Stimulated activated naive CD4-positive, alpha-beta T cell treated with Interleukin-2 at 50 U/mL for 16 hours (primary cell): ENCODE measurements at places on chromosomes 6 and 20.
A peak's percentile ranks its signal among the peaks of the same experiment; 100 is the strongest.

GRCh38 chr20:25310921-25311728 is 63.2 kb downstream of the PYGB start:
- no peak for DNase-seq

- no peak for DNase-seq
Measured at GRCh38 chr20:62069741-62070216, 4.1 kb upstream of the TAF4 start.

- DNase-seq: no peak
Measured at GRCh38 chr6:119187596-119187995, 109.1 kb upstream of the FAM184A start.

- no peak for DNase-seq
Measured at GRCh38 chr6:100304575-100304974, 160.1 kb downstream of the SIM1 start.

DNA sequence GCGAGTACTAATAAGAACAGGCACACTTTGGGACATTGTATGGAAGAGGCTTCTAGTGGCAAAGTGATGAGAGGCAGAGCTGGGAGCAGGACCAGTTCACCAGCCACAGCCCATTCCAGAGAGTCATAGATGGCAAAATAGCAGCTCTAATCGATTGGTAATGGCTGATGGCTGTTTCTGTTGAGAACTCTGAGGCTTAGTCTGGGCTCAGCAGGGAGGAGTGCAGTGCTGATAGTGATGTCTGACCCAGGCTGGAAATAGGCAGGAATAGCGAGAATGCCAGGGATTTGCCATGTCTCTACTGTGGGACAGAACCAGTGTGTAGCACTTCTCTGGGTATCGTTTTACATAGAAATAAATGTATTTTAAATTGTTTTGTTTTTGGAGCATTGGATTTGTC is 620.0 kb upstream of the FLRT3 start:
- no peak for DNase-seq

GRCh38 chr6:38284802-38285394 is 354.8 kb downstream of the BTBD9 start:
- no peak for DNase-seq

- no peak for DNase-seq
Measured at GRCh38 chr6:170184316-170184715, 106.6 kb downstream of the DLL1 start.

DNA sequence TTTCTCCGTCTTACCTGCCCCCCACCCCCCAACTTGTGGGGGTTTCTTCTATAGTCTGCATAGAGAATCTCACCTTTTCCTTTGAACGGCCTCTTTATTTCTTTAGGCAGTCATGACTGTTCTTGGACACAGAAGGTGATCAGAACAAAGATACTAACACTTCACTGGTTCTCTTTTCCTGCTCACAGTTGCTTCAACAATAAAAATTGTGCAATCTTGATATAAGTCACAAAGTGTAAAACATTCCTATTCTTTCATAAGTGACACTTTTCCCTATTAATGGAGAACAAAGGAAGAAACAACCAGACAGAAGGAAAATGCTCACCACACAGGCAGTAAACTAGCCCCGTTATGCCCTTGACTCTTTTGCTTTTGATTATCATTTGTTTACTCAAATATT is 238.4 kb upstream of the QKI start:
- no peak for DNase-seq

- DNase-seq: no peak
Measured at GRCh38 chr20:31835977-31836852, 9.2 kb downstream of the FOXS1 start.

- DNase-seq: no peak
Measured at GRCh38 chr20:59102841-59103299, 60.3 kb upstream of the PRELID3B start.

- no peak for DNase-seq
Measured at GRCh38 chr20:50957276-50957675, 1.1 kb downstream of the DPM1 start.

- peak; percentile 41 for DNase-seq
Measured at GRCh38 chr20:17617212-17617867, 47.5 kb downstream of the DSTN start.

DNA sequence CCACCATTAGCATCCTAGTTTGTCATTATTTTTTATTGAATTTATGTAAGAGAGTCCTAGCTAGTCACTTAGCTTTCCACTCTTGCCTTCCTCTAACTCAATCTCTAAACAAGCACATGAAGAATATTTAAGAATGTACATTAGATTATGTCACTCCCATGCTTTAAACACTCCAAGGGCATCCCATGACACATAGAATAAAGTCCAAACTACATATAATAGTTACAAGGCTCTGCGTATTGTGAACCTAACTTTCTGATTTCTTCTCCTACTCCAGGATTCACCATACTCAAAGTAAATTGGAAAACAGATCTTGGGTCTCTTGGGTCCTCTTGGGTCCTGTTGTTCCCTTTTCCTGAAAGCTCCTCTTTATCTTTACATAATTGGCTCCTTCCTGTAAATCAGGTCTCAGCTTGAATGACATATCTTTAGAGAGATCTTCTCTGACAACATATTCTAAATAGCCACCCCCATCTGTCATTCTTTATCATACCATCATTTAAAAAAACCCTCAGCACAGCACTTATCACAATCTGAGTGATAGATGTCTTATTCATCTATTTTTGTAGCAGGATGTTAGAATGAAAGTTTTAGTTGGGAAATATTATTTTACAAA is 1042.4 kb upstream of the FLRT3 start:
- DNase-seq: no peak

- no peak for DNase-seq
Measured at GRCh38 chr20:50499938-50500337, 10.2 kb upstream of the PTPN1 start.

DNA sequence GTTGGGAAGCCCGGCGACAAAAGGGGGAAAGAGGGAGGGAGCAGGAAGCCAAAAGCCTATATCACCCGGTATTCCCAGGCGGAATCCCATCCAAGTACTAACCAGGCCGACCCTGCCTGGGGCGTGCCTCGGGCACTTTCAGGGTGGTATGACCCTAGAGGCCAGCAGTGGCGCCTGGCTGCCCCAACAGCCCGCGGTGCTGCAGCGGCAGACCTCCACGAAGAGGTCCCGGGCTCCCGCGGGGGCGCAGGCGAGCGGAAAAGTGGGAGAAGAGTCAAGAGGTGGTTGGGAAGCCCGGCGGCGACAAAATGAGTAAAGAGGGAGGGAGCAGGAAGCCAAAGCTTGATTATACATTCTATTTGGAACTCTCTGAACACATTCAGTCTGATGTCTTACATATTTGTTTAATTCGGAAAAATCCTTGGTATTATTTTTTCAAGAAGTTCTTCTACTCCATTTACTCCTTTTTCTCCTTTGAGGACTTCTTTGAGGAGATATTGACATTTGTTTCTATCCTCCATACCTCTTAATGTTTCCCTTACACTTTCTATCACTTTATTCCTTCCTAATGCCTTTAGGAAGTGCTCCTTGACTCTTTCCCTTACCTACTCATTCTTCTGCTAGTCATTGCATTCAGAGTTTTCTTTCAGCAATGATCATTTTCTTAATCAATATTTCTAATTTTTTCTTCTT is 11.5 kb downstream of the TREML4 start:
- DNase-seq: no peak

GRCh38 chr6:72321788-72322187 is 300.1 kb upstream of the KCNQ5 start:
- DNase-seq: no peak

- no peak for DNase-seq
Measured at GRCh38 chr6:160299559-160299958, 40.9 kb upstream of the SLC22A2 start.

GRCh38 chr6:89859744-89860143 is 30.1 kb downstream of the CASP8AP2 start:
- no peak for DNase-seq

DNA sequence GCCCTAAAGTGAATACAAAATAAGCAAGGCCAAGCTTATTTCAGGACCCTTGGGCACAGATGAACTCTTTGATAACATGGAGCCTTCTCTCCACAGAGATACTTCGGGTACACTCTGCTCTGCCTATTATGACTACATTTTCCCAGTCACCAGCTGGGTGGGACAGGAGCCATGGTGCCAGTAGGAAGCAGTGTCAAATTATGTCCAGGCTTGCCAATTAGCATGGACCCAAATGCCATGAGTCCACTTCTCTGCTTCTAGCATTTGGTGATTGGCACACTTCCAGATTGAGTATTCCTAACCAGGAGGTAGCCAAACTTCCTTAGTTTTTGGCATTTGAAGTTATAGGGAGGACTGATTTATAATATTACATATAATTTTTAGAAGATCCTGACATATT is 513.8 kb upstream of the HTR1E start:
- no peak for DNase-seq

DNA sequence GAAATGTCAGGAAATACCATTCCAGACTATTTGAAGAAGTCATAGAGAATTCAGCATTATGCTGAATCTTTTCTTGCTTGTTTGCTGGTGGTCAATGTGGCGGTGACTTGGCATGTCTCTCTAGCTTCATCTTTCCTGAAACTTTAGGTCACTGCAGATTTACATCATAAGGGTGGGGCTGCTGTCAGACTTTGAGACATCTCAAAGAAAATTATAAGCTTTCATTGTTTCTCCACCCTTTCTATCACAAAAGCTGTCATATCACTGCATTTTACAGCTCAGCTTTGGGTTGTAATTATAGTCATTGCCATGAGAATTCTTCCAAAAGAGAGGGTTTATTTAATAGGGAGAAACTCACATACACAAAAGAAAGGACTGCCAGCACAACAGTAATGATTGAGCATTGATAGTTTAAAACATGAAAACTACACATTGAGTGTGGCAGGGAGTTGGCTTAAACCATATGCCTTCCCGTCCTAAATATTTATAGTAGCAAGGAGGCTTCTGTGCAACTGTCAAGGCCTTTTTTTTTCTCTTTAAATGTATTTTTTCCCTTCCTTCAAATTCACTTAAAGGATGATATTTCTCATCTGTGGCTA is 44.7 kb upstream of the LRRC1 start:
- DNase-seq: no peak
